GOT3 (cell line): ENCODE measurements at places on chromosomes 1 and 21.

DNA sequence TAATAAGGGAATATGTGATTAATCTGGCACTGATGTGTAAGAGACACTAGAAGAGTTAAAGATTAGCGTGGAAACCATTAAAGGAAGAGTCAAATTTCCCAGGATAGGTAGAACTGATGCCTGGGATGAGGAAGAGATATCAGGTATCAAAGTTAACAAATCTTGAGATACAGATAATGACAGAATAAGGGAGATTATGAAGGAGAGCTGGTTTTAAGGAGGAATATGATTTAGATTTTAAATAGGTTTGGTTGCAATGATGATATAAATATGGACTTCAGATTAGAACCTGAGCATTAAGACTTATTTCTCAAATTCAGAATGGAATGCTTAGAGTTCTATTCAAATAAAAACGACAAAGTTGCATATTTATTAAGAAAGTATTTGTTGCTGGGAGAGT lies 26.2 kb downstream of the MAGI3 start:
- no peak for DNase-seq

DNA sequence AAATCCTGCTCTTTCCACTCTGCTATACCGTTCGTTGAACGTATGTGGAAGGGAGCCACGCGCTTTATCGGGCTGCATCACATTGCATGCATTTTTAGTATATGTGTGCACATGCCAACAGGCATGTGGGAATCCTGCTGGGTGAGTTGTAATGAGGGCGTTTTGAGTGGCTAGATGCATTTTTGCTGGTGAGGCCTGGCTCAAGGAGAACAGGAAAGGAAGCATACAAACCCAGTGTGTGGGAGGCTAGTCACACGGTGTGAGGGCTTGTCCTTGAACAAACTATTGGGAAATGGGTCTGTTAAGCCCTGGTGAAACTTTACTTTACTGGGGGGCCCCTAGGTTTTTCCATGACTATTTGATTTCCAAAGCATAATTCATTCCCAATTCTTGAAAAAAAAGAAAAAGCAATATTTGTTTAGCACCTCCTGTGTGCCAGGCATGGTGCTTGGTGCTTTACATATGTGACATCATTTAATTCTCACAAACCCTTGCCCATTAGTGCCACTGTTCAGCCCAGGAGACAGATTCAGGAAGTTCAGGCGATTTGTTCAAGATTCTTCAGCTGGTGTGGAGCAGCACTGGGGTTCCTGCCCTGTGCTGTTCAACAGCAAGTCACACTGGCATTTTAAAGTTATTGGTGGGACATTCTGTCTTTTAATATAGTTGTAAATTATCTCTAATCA lies 25.6 kb upstream of the JUN start:
- no peak for DNase-seq

DNA sequence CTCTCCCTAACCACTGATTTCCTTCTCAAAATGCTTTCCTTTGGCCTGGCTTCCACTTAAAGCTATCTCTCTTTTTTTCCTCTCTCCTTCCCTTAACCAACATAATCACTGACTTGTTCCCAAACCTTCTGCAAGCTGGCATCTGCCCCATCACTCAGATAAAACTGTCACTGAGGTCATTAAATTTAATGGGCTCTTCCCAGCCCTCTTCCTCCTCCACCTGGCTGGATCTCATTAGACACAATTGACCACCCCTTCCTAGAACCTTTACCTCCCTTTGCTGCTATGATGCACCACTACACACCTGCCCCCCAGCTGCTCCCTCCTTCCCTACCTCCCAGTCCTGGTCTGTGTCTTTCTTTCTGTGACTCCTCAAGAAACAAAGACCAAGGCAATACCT lies 44.0 kb upstream of the GJB5 start:
- no peak for DNase-seq

DNA sequence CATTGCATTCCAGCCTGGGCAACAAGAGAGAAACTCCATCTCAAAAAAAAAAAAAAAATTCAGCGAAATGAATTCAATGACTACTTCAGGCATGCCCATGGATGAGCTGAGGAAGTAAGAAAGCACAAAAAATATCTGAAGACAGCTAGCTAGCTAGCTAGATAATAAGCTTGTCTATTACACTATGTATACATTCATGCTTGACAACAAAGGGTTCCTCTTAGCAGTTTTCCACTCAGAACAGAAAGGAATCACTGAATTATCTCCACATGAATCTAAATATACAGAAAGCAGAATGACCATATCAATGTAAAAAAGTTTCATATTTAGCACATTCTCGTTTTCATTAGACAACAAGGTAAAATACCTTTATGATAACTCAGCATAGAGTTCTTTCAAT lies 32.1 kb downstream of the USP48 start:
- DNase-seq, result no peak

- no peak for DNase-seq
These were observed 8.6 kb downstream of the EDEM3 start for GRCh38 chr1:184745929-184746638.

- no peak for DNase-seq
These were observed at the start of gene BARHL2 for GRCh38 chr1:90716552-90717355. Gene BARHL2, minus strand, starts transcription at chr1:90717302. Its CDS starts 107 bp downstream, at chr1:90717195.

DNA sequence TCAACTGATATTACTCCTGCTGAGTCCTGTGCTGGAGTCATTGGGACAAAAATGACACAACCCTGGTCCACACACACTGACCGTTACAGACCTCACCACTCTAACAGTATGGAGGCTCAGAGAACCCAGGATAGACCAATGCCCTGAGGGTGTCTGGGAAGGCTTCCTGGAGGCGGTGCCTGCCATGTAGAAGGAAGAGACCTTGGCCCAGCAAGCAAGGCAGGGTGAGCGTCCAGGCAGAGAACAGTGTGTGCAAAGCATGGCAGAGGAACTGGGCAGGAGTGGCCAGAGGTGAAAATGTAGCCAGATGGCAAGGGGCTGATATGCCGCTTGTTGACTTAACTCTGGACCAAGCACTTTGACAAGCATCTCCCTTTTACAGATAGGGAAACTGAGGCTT lies 85.5 kb downstream of the VWA5B1 start:
- DNase-seq, result no peak
